ENCODE measurements at places on chromosomes 2 and 18. TPM values are rescaled to one million over a fixed set of nuclear protein-coding genes. Genes with fewer than 3 reads are reported as not detected.
A peak's percentile ranks its signal among the peaks of the same experiment; 100 is the strongest.

Gene HPCAL1
- total RNA-seq = 33.7 TPM

Gene FAM110C
- total RNA-seq = under 0.01 TPM

Gene UGT1A6
- total RNA-seq = not detected

Gene RAB27B
- total RNA-seq = under 0.01 TPM

Gene PLGLB2
- total RNA-seq = 1.2 TPM

Gene RGPD6
- 32.3 TPM for total RNA-seq

Gene FOXD4L1
- under 0.01 TPM for total RNA-seq

Gene SUPT7L
- 18.3 TPM for total RNA-seq

Gene ABCG5
- total RNA-seq = not detected

GRCh38 chr2:106143495-106144215, 50.4 kb downstream of the UXS1 start:
- DNase-seq = peak; percentile 12

GRCh38 chr18:67652288-67652687, 135.8 kb upstream of the DSEL start:
- no peak for DNase-seq

GRCh38 chr2:218168635-218169462, 2.1 kb upstream of the CXCR1 start:
- peak; percentile 47 for DNase-seq

GRCh38 chr2:42902939-42903709, 110.7 kb upstream of the HAAO start:
- DNase-seq = no peak

DNA sequence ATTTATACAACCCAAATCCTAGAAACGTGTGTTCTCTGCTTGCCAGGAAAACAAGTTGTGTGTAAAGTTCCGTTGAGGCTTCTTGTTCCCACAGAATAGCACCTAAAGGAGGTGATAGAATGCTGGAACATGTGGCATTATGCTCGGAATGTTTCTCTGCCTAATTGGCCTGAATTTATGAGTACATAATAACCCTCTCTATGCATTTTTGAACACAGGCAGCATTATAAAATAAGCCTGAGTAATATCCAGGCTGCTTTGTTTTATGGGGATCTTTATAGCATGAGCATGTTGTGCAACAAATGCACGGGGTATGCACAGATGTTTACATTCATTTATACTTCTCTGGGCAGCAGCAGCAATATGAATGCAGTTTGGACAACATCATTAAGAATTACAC, 385.7 kb downstream of the MBD2 start:
- no peak for DNase-seq

DNA sequence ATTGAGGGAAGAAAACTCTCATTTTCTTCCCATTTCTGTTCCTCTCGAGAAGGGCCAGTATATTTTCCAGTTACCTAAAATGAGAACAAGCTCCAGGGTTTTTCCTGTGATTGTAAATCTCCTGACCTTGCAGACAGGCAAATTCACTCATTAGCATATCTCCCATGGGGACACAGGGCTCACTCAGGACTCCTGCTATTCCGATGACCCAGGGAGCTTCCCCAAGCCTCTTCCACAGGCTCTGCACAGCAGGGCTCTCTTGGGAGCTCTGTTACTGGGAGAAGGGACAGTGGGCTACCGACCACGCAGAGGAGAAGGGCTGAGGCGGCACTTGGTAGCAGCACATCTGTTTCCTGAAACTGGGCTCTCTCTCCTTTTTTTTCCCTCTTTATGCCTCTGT, 135.2 kb upstream of the CAPN13 start:
- DNase-seq = no peak

DNA sequence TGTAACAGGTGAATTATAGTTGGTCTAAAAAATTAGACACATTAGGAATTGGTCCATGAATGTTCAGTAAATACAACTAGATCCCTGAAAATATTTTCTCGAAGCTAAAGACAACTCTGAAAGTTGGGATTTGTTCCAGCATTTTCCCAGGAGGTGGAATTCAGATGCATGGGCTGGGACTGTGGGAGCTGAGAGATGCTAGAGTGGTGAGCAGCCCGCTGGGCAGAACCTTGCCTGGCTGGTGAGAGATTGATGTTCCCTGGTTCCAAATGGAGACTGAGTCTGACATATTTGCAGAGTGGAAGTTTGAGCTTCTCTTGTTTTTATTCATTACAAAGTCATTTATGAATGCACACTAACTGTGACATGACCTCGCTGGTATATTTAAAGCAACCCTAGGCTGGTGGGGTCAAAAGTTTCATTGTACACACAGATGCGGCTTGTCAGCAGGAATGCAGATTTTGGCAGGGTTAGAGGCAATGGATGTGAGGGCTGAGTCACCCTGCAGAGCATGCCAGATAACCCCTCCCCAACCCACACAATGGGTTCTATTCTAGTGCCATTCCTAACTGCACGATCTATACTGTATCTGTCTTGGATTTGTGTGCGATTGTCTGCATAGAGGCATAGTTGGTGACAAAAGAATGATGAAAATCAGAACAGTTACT, 23.5 kb upstream of the TMEM178A start:
- peak; percentile 87 for DNase-seq

DNA sequence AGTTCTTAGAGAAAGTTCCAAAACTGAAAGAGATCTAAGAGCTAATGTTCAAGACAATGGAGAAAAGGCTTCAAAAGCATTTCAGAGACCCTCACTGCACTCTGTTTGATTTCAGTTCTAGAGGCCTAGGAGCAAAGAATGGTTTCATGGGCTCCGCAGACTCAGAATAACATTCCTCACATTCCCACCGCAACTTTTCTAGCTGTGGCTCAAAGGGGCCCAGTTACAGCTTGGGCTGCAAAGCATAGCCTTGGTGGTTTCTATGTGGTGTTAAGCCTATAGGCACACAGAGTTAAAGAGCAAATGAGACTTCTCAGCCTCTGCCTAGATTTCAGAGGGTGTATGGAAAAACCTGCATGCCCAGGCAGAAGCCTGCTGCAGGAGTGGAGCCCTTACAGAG, 73.0 kb downstream of the FSIP2 start:
- DNase-seq = no peak

DNA sequence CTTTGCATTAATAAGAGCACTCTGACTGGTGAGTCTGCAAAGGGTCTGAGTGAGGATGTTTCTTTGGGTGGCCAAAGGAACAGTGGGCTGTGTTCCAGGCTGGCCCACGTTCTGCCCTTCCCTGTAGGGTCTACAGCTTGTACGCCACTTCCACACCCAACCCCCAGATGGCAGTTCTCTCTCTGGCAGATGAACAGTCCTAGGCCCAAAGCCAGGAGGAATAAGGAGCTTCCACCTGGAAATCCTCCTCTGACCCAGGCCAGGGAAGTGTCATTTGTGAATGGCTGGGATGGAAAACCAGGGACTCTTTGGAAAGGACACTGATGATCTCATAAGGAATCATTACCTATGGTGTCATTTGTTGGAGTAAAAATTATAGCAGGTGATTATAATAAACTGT, 6.6 kb downstream of the OTOF start:
- no peak for DNase-seq

- DNase-seq = peak; percentile 64
Measured at GRCh38 chr2:20565623-20566236, 85.2 kb downstream of the HS1BP3 start.

- DNase-seq = peak; percentile 61
Measured at GRCh38 chr2:222613715-222614331, 42.1 kb downstream of the FARSB start.

GRCh38 chr2:157440404-157441071, 3.4 kb downstream of the CYTIP start:
- DNase-seq = no peak

DNA sequence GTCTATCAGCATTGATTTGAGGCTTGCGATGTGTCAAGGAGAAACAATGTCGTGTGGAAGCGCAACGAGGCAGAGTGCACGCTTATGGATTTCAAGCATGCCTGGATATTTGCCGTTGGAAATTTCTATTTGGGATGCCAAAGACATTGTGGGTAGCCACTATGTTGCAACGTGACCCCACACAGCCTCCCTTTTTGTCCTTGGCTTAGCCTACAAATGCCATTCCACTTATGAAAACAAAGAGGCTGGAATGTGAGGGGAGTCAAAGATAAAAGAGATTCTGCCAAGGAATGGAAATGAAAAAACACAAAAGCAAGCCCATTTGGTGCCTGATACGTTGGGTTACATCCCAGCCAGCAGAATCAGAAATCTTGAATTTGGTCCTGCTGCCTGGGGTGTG, 721.2 kb downstream of the GALR1 start:
- DNase-seq = no peak

DNA sequence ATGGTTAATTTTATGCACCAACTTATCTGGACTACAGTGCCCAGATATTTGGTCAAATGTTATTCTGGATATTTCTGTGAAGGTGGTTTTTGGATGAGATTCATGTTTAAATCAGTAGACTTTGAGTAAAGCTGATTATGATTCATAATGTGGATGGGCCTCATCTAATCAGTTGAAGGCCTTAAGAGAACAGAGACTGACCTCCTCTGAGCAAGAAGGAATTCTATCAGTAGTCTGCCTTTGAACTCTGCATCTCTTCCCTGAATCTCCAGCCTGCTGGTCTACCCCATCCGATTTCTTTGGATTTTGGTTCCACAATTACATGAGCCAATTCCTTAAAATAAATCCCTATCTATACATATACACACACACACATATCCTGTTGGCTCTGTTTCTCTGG, 82.8 kb upstream of the MAP4K3 start:
- DNase-seq = no peak

DNA sequence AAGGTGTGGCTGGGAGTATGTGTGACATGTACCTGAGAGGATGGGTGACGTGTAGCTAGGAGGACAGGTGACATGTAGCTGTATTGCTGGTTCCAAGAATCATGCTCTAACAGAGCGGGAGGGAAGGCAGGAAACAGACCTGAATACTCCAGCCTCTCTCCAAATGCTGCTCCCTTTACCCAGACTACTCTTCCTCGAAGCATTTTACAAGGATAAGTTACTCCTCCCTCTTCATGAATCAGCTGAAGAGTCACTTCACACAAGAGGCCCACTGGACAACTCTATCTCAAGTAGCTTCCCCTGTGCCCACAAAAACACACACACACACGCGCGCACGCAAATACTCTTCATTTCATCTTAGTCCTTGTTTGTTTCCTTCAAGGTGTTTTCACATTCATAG, 52.6 kb upstream of the KIDINS220 start:
- DNase-seq = no peak

- no peak for DNase-seq
Measured at GRCh38 chr2:236590846-236591245, 21.2 kb downstream of the ACKR3 start.

- no peak for DNase-seq
Measured at GRCh38 chr2:200681697-200682096, 95.9 kb downstream of the AOX1 start.

GRCh38 chr18:23612434-23613090, 26.3 kb upstream of the NPC1 start:
- no peak for DNase-seq

GRCh38 chr2:217510771-217511291, 492.0 kb downstream of the TNS1 start:
- peak; percentile 88 for DNase-seq

DNA sequence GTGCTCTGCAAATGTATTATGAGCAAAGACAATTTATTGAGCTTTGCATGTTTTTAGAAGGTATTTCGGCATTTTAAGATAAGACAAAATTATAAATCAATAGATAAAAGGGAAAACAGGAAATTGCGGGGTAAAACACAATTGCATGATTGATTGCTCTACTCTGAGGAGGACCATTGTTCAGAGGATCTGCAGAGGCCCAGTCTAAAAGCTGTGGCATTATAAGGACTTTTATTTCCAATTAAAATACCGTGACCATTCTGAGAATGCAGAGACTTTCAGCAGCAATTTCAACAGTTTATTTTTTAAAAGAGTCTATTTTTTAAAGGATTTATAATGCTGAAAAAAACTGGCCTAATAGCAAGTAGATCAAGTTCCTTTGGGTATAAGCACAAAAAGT, 62.0 kb downstream of the TPGS2 start:
- DNase-seq = no peak

GRCh38 chr18:3305354-3305762, 43.4 kb downstream of the MYL12B start:
- peak; percentile 97 for DNase-seq

- DNase-seq = no peak
Measured at GRCh38 chr18:76479351-76480238, 15.4 kb downstream of the ZNF516 start.

DNA sequence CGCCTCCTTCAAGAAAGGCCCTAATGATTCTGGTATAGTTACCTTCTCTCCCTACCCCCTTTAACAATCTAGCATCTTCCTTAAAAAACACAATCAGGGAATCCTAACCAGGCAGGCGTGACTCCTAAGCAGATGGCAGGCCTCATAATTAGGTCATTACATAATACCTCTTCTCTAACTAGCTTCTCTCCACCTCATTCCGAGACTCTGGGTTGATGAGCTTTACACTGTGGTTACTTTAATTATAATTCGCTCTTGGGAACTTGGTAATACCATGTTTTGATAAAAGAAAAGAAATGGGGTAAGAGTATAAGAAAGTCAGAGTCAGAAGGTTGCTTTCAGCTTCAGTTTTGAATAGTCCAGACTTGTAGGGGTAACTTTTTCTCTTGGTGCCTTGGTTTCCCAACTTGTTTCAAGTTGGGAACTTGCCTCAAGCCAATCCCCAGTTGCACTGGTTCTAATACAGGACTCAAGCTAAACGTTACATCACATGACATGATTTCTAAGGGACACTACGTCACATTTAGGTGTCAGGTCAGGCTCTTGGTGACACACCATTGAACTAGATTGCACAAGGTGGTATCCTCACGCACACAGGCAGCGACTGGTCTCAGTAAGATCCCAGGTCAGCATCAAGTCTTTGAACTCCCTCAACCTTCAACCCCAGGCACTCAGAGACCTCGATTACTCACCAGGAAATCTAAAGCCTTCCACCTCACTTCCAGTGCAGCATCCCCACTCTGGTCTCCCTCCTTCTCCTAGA, 59.2 kb downstream of the AAK1 start:
- DNase-seq = no peak

DNA sequence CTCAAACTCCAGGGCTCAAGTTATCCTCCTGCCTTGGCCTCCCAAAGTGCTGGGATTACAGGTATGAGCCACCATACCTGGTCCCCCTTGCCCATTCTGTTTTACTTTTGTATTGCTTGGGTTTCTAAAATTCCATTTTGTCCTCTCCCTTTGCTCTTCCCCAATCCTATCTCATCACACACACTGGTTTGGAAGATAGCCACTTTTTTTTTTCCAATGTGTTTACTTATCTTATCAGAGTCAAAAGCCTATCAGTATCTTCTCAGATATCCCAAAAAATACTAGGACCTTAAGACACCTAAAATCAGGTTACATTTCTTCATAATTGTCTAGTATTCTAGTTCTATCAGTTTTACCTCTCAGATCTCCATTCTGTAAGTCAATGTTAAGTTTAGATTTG, 56.1 kb downstream of the MSH2 start:
- no peak for DNase-seq

All from lung microvascular endothelial cell (primary cell).